Activated naive CD8-positive, alpha-beta T cell treated with anti-CD3 and anti-CD28 coated beads, Interleukin-2, amount 10 ng/mL, durations not matched to agents 7 days and 5 days (primary cell): ENCODE measurements at places on chromosomes 1 and 21.

GRCh38 chr1:221522529-221522940, 219.4 kb downstream of the DUSP10 start:
- DNase-seq: no peak

DNA sequence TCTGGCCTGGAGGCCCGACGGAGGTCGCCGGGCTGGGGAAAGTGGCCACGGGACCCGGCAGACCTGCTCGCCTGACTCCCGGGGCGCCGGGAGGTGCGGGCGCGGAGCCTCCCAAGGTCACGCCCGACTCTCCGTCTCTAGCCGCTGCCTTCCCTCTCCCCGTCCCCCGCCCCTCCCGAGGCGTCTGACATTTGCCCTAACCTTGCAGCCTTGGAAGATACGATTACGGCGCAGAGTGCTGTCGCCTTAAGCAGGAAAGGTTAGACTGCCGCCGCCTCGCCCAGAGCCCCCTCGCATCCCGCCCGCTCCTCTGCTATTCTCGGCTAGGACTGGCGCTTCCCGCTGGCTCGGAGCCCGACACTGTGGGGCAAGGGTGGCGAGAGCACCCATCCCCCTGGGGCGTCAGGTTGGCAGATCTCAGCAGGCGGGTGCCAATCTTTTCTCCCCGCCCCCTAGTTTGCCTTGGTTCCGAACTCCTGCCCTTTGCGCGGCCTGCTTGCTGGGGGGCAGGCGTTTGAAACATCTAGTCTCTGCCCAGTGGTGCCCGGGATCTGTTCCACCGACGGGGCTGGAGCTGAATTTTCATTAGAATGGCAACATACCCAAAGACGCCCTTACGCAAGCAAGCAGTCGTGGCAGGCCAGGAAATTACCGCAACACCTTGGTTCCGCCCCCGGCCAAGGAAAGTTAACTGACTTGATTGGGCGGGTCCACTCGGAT, 835 bp downstream of the PGM1 start:
- DNase-seq: peak; percentile 82

GRCh38 chr1:167387251-167387910, 130.9 kb downstream of the CD247 start:
- no peak for DNase-seq

GRCh38 chr1:175734642-175735041, 8.8 kb downstream of the TNR start:
- DNase-seq: no peak

GRCh38 chr1:56533197-56533596, 46.2 kb downstream of the PLPP3 start:
- no peak for DNase-seq

GRCh38 chr1:209651138-209651587, 1.1 kb downstream of the LAMB3 start:
- peak; percentile 55 for DNase-seq

DNA sequence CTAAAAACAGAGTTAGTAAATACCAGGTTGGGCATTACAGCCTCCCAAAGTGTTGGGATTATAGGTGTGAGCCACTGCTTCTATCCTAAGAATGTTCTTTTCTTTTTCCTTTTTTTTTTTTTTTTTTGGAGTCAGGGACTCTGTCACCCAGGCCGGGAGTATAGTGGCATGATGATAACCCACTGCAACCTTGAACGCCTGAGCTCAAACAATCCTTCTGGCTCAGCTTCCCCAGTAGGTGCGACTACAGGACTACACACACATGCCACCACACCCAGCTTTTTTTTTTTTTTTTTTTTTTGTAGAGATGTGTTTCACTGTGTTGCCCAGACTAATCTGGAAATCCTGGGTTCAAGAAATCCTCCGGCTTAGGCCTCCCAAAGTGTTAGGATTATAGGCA, 5.9 kb downstream of the ZBTB8OS start:
- DNase-seq: no peak

DNA sequence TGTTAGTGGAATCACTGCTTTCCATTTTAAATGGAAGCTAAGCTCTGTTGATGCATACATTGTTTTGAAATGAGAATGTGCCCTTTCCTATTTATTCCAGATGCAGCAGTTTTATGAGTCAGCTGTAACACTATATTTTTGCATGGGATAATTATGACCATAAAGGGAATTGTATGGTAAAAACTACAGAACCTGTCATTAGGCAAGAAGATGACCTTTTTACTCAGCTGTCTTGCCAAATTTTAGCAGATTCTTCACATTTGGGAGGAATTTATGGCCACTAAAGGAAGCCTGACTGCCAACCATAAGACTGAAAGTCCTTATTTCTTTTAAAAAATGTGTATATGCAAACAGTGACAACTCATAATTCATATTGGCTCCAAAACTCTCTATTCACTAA, 356.3 kb upstream of the PRMT6 start:
- DNase-seq: no peak
